Hepatocyte (in vitro differentiated cells): ENCODE measurements at places on chromosomes 6 and 20. TPM values are rescaled to one million over a fixed set of nuclear protein-coding genes. Genes with fewer than 3 reads are reported as not detected.

DNA sequence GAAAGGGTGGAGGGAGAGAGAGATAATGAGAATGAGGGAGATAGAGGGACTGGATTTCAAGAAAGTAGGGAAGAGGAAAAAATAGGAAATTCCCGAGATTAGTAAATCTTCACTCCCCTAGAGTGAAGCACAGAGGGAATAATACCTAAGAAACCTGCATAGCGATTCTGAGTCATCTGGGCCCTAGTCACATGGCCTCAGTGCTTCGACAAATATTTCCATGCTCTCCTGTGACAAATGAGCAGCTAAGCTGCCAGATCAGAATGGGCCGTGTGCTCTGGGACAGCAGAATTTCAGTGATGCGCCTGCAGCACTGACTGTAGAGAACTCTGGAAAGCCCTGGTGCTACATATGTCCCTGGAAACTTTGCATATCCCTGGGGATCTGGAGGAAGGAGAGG lies 48.6 kb upstream of the GRIK2 start:
- no peak for DNase-seq

DNA sequence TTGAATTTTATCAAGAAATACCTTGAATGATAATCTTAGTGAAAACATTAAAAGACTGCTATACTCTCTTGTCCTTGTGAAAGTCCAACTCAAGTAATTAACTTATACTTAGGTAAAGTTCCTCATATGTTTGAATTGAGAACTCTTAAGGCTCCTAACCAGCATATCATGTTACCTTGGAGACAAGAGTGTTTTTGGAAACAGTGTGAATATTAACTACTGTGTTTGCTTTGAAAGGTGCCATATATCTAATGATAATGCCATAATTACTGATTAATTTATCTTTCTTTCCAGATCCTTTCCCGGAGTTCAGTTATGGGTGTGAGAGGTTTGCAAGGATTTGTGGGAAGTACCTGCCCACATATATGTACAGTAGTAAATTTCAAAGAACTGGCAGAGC lies 10.5 kb downstream of the FAM120B start:
- DNase-seq: no peak

GRCh38 chr6:153167061-153167891 lies 36.2 kb upstream of the RGS17 start:
- no peak for DNase-seq

DNA sequence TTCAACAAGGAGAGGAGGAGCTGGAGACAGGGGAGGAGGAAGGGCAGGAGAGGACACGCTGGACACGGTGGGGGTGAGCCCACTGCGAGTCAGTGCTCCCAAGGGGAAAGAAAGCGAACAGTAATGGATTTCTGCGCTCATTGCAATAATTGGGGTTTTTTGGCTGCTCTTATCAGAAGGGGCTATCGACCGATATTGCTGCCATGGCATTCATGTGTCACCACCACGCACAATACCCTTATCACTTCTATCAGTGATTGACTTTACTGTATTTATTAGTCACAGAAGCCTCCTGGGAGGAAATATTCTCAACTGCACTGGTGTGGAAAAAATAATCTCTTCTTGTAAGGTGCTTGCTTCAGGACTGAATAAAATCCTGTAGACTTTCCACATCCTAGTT lies 55.8 kb downstream of the CEP43 start:
- DNase-seq: no peak

GRCh38 chr6:41798901-41799558 lies 11.5 kb downstream of the TOMM6 start:
- no peak for DNase-seq

GRCh38 chr6:16718356-16718755 lies 42.9 kb downstream of the ATXN1 start:
- no peak for DNase-seq

DNA sequence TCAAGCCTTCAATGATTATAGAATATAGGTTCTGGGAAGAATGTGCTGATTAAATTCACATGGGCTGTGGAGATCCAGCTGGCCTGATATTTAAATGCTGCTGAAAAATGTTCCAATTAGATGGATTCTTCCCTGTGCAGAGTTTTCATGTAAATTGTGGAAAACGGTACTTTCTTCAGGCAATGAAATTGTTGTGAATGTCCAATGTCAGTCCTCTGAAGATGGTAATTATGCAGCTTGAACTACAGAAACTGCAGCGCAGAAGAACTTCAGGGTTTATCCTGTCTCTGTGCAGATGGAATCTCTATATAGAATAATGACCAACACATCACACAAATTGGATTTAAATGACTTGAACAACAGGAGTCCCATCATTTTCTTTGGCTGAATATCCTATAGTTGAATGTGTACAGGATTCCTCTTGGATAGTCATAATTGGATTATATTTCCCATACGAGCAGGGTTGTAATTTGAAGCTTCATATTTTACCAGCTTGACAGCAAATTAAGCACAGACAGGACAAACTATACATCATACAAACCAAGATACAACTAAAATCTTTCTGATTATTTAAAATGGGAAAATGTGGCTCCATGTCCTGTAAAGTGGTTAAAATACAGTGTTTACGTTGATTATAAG lies 82.3 kb downstream of the CAP2 start:
- no peak for DNase-seq

DNA sequence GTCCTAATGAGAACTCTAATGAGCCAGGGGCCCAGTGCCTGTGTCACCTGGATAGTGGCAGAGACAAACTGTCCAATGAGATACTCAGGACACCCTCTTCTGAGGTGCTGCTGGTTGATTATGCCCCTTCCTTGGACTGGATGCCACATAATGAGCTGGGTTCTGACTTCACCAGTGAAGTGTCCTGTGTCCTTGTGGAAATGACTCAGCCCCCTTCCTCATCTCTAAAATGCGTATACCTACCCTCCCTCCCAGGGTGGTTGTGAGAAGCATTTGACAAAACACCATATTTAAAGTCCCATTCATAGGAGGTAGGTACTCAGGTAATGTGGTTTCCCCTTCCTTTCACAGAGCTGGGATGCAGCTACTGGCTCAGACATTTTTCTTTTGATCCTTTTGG lies 28.4 kb upstream of the RNF24 start:
- no peak for DNase-seq

DNA sequence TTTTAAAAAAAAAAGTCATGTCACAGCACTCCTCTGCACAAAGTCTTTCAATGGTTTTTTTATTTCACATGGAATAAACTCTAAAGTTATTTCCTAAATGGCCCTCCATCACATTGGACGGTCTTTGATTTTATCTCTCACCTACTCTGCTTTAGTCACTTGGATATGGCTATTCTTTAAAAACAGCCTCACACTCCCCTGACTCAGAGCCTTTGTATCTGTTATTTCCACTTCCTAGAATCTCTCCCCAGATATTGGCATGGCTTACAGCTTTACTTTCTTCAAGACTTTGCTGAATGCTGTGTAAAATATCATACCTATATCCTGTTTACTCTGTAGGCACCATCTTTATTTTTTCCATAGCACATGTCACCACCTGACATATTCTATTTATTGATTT lies 194.7 kb upstream of the MCHR2 start:
- no peak for DNase-seq

GRCh38 chr6:140380427-140381218 lies 1006.2 kb upstream of the CITED2 start:
- DNase-seq: no peak

GRCh38 chr6:14209000-14209399 lies 91.4 kb downstream of the CD83 start:
- DNase-seq: no peak

GRCh38 chr6:144075875-144076274 lies 19.5 kb downstream of the SF3B5 start:
- no peak for DNase-seq

DNA sequence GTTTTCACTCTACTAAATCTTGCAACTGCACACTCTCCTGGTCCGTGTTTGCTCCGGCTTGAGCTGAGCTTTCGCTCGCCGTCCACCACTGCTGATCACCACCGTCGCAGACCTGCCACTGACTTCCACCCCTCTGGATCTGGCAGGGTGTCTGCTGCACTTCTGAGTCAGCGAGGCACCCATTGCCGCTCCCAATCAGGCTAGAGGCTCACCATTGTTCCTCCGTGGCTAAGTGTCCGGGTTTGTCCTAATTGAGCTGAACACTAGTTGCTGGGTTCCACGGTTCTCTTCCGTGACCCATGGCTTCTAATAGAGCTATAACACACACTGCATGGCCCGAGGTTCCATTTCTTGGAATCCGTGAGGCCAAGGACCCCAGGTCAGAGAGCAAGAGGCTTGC lies 98.6 kb upstream of the GPR6 start:
- DNase-seq: no peak

DNA sequence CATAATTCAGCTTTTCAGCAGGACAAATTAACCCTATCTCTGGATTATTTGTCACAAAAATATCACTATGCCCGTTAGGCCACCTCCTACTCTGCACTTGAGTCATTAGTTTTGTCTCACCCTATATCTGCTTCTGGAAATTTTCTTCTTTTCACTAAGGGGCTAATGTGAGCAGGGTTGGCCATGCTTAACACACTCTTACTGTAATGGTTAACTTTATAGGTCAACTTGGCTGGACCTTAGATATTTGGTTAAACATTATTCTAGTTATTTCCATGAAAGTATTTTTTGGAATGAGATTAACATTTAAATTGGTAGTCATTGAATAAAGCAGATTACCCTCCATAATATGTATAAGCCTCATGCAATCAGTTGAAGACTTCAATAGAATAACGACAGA lies 394.6 kb upstream of the PTCHD4 start:
- no peak for DNase-seq

DNA sequence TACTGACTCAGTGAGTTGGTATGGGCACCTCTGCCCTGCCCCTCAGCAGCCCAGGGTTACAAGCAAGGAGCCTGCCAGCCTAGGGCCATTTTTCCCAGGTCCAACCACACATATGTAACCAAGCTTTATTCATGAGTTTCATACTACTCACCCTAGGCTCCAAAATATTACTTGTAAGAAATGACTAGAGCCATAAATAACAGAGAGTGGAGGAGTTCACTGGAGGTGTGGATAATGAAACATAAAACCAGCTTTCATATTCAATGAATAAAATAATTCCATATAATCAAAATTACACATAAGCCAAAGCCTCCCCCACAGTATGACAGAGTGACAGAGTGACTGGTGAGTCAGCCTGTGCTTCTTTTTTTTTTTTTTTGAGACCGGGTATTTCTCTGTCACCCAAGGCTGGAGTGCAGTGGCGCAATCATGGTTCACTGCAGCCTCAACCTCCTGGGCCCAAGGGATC lies 229.8 kb upstream of the SASH1 start:
- no peak for DNase-seq

- DNase-seq: no peak
Observed at GRCh38 chr6:108966251-108966650, 118.0 kb downstream of the ARMC2 start.

The ARMH2 gene
- total RNA-seq: not detected in 2 replicates

The SCRT2 gene
- total RNA-seq: not detected in 2 replicates

The HLA-DMB gene
- total RNA-seq: 1.00 and 1.0 TPM in 2 replicates

The RNF144B gene
- 1.8 and 2.2 TPM in 2 replicates for total RNA-seq

The STMND1 gene
- total RNA-seq: 0.27 TPM in 1 of 2 replicates, not detected in the other

The SULF2 gene
- 49.0 and 53.7 TPM in 2 replicates for total RNA-seq

The EFCAB8 gene
- 0.53 TPM in 1 of 2 replicates, not detected in the other for total RNA-seq

The ULBP3 gene
- total RNA-seq: 5.1 and 6.6 TPM in 2 replicates

The LRRN4 gene
- 10.5 and 19.2 TPM in 2 replicates for total RNA-seq

The UNC5CL gene
- total RNA-seq: 38.1 and 42.9 TPM in 2 replicates

The SPATA25 gene
- total RNA-seq: 5.6 TPM in 1 of 2 replicates, not detected in the other

The FRK gene
- 15.3 and 16.9 TPM in 2 replicates for total RNA-seq
